Lung microvascular endothelial cell (primary cell): ENCODE measurements at places on chromosomes 6 and 20. TPM values are rescaled to one million over a fixed set of nuclear protein-coding genes. Genes with fewer than 3 reads are reported as not detected.

The SIGLEC1 gene
- not detected in 2 replicates for total RNA-seq

The TDRD6 gene
- under 0.01 TPM in 1 of 2 replicates, not detected in the other for total RNA-seq

DNA sequence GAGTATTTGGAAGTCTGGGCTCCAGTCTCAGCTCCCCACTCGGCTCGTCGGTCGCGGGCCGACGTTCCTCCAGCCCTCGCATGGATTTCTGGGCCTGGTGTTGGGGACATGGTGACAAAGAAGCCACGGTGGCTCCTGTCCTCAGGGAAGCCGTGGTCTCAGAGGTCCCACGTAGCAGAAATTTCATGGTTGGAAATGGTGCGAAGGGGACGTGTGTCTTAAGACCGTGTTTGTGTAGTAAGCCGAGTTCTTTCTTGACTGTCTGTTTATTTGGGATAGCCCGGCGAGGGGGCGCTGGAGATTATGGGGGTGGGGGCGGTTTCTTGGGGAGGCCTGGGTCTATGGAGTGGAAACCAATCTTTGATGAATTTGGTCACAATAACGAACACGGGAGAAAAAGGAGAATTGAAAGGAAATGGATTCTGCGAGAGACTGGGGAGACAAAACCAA is 23.5 kb upstream of the MAP3K7 start:
- DNase-seq: no peak

DNA sequence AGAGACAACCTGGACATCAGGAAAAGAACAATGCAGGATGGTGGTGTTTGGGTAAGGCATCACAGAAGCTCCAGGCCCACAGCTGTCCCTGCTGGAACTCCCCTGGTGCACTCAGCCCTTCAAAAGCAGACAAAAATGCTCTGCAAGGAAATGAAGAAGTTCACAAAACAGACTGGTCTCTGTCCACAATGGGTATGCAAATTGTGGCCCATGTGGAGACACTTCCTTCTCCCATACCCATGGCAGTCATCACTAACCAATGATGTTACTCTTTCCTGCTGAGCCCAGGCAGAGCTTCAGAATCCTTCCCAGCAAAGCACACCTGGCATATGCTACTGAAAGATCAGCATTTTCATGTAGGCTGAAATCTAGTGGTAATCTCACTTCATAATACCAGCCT is 42.6 kb upstream of the PXDC1 start:
- peak; percentile 9 for DNase-seq
